ENCODE measurements at places on chromosomes 1 and 21.

GRCh38 chr1:177383715-177384114 lies 213.0 kb downstream of the BRINP2 start:
- DNase-seq: no peak

DNA sequence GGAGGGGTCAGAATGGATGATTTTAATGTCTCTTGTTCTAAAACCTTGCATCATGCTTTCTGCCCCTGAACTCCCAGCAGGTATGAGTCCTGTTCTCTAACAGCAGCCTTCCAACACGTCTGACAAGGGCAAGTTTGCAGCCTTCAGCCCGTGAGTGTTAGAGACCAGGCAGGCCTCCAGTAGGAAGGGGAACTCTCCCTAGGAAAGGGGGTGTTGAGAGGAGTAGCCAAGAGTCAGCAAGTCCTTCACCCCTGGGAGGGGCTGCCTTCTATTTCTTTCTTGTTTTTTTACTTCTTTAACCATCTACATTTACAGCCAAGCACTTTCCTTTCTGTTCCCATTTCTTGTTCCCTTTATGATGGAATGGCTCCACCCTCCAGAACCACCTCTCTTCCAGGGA lies 14.2 kb downstream of the BATF3 start:
- no peak for DNase-seq

DNA sequence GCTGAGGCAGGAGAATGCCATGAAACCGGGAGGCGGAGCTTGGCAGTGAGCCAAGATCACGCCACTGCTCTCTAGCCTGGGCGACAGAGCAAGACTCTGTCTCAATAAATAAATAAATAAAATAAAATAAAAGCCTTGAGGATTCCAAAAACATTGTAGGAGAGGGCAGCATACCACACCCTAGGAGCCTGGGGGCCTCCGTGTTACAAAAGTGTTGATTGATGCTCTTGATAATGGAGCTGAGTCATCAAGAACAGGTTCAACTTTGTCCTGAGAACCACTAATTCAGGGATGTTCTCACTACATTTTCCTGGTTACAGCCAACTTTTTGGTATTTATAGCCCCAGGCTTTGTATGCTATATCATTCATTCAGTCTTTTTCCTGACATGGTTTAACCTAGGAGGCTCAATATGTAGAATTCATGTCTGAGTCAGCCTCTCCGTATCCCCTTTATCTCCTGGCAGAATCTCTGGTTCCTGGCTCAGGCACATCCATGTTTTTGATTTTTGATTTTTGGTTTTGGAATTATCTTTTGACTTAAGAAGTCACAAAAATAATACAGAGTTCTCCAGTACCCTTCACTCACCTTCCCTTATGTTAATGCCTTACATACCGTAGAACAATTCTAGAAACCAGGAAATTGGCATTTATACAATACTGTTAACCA lies 69.4 kb downstream of the LRRC8D start:
- no peak for DNase-seq

GRCh38 chr1:50163680-50164079 lies 55.0 kb downstream of the ELAVL4 start:
- DNase-seq: no peak

GRCh38 chr1:182457844-182458243 lies 7.9 kb downstream of the RGSL1 start:
- no peak for DNase-seq

GRCh38 chr1:156601892-156602291 lies 613 bp upstream of the GPATCH4 start:
- no peak for DNase-seq

DNA sequence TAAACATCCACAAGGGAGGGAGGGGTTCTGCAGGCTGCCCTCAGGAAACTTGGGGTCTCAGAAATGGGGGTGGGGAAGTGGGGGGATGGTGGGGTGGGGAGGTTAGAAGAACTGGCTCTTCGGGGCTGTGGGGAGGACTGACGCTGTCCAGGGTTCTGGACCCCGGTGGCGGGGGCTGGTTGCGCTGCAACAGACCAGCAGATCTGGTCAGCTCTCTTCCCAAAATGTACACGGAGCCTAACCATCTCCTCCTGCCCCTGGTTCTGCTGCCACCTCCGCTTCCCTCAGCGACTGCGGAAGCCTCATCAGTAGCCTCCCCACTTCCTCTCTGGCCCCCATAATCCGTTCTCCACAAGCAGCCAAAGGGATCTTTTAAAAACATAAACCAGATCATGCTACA lies 29.3 kb upstream of the C1QA start:
- DNase-seq: no peak

GRCh38 chr1:24641646-24642151 lies 1.4 kb upstream of the SRRM1 start:
- no peak for DNase-seq

- no peak for DNase-seq
These were observed 33.9 kb downstream of the SPSB1 start for GRCh38 chr1:9326596-9326995.

GRCh38 chr1:85406887-85407533 lies 57.9 kb downstream of the DDAH1 start:
- no peak for DNase-seq

DNA sequence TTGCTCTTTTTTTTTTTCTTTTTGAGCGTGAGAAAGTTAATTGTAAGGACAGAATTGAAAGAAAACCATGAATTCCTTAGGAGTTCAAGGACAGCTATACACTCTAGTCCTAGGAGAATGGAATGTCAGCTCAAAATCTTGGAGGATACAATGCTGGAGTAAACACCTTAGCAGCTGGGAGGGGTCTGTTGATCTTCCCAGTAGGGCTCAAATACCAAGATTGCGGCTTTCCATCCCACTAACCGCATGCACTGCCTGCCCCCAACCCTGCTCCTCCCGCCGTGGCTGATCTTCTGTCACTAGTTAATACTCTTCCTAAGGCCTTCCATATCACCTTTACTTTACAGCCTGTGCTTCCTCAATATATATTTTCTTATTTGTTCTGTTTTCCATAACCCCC lies 2.6 kb upstream of the PDC start:
- no peak for DNase-seq

DNA sequence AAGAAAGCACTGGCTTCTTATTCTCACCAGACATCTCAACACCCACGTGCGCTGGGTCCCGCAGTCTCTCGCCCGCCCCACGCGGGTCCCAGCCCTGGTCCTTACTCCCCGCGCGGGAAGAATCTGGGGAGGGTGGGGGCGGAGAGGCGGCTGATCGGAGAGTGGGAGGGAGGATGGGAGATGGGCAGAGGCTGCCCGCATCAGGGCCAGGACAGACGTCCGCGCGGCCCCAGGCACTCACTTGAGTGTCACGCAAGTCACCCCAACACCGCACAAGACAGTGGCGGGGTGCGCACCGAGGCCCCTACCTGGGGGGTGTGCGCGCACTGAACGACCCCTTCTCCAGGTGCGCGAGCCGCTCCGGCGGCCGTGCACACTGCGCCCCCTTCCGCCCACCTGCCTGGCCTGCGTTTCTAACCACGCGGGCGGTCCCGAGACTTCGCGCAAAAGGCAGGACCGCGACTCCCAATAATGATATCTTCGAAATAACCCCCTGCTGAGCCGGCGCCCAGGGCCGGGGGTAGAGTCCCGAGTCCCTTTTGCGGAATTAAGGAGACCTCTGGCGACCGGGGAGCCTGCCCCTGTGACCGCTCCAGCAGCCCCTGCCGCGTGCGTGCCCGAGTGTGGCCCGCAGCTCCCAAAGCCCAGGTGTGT lies 6.0 kb upstream of the SIM2 start:
- no peak for DNase-seq

- peak; percentile 100 for DNase-seq
These were observed 70.6 kb upstream of the KCNJ6 start for GRCh38 chr21:37986751-37987399.

GRCh38 chr1:220882061-220882891 lies 3.0 kb downstream of the HLX start:
- no peak for DNase-seq

DNA sequence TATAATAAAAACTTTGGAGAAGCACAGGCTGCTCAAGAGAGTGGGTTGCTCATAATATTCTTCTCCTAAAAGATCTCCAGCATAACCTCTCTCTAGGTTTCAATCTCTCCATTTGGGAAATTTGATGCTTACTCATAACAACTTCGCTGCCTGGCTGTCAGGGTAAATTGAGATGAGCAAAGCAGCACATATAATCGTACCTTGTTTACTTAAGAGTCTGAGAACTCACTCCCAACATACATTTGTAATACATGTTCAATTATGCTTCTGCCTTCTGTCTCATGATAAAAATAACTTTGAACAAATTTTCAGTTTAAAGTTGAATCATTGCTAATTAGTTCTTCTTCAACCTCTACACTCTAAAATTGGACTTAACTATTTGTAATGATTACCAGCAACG lies 68.9 kb downstream of the DUSP10 start:
- DNase-seq: no peak

DNA sequence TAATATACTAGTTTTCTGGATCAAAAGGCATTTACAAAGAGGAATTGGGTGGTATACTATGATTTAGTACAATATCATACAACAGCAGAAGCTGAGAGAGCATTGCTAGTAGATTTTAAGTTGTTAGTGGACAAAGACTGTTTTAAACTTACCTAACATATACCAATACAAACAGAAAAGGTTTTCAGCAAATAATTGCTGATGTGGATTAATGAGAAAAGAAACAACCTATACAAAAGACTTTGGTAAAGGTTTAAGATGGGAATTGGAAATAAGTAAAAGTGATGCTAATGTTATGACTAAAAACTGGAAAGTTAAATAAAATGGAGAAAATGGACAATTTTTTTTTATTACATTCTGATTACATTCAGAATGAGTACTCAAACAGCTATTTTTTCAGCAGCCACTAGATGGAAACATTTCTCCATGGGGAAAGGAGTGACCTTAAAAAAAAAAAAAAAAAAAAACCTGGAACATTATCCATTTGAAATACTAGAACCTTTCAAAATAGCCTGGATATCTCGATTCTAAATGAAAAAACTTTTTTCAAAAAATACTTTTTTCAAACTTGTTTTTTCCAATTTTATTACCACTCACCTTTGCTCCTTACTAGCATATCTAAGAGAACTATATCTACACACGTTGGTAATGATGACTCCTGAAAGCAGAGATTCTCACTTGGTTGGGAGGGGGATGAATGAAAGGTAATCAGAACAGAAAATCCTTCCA lies 55.4 kb downstream of the EPRS1 start:
- DNase-seq: peak; percentile 60

DNA sequence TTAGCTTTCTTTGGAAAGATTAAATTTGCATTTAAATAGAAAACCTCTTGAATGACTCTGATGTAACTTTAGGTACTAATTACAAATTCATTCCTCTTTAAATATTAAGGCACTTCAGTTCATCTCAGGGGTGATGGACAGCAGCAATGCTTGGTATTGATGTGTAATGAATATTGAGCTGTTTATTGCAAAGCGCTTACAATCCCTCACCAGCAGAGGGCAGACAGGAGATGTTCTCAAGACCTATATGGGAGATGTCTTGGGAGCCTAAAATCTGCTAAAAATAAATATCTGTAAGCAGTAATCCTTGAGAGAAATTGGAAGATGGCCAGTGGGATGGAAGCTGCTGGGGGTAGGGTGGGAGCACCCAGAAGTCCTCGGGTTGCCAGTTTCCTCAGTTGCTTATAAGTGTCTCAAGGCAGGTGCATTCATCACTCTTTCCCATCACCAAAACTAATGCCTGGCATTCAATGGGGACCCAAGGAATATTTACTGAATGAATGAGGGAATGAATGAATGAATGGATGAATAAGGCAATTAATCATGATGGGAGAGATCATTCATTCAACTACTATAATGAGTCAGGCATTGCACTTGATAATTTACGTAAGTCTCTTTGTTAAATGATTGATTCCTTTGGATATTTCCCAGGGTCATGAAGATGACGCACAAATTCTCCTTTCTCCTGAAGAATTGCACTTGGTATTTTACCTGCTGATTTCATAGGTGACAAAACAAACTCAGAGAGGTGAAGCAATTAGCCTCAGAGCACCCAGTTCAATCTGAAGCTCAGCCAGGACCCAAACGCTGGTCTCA lies 2.3 kb downstream of the KLHDC8A start:
- DNase-seq: peak; percentile 76

GRCh38 chr1:202967684-202968281 lies 726 bp upstream of the CYB5R1 start:
- peak; percentile 43 for DNase-seq

GRCh38 chr1:116999596-116999995 lies 2.0 kb upstream of the CD101 start:
- DNase-seq: no peak

DNA sequence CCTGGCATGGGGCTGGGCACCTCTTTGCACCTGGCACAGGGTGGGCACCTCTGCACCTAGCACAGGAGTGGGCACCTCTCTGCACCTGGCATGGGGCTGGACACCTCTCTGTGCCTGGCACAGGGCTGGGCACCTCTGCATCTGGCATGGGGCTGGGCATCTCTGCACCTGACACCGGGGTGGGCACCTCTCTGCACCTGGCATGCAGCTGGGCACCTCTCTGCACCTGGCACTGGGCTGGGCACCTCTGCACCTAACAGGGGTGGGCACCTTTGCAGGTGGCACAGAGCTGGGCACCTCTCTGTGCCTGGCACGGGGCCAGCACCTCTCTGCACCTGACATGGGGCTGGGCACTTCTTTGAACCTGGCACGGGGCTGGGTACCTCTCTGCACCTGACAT lies 29.4 kb upstream of the CCDC27 start:
- DNase-seq: no peak

- no peak for DNase-seq
These were observed 73.9 kb downstream of the RAP1GAP start for GRCh38 chr1:21594935-21595897.

DNA sequence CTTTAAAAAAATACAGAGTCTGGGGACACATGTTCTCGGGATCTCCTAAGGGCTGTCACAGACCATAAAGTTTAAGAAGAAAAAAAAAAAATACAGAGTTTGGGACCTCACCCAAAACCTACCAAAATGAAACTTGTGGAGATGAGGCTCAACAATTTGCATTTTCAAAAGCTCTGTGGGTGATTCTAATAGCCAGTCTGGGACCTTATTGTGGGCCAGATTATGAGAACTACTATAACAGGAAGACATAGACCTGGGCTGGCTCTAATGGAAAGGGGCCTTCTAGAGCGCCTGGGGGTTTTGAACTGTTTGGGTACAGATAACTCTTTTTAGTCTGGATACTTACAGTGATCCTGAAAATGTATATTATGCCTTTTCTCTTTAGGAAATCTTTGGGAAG lies 69.1 kb downstream of the LAMC1 start:
- DNase-seq: no peak

DNA sequence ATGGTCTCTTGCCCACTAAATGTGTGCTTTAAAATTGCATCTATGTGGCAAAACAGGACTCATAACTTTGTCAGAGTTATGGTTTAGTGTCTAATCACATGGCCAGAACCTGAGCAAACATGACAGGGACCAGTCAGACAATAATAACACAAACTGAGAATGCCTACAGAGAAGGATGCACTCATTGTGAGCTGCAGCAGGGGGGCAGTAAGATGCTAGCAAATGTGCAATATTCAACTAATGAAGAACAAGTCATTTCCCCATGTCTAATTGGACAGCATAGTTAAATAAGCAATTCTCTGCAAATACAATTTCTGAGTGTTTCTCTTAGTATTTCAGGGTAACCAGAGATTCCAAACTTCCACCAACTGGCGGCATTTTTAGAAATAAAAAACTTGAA lies 30.8 kb downstream of the SPAG17 start:
- DNase-seq: peak; percentile 13
